ENCODE measurements at places on chromosomes 3 and 15. TPM values are rescaled to one million over a fixed set of nuclear protein-coding genes. Genes with fewer than 3 reads are reported as not detected.

Gene HYAL1
- 0.43 TPM for total RNA-seq

Gene CHRNB4
- 1.4 TPM for total RNA-seq

Gene SERINC4
- total RNA-seq = 0.08 TPM

Gene MOBP
- total RNA-seq = not detected

Gene MCTP2
- total RNA-seq = not detected

Gene ZBBX
- total RNA-seq = not detected

Gene GOLGA8T
- 1.7 TPM for total RNA-seq

Gene ZNF662
- total RNA-seq = not detected

Gene ZNF80
- total RNA-seq = not detected

Gene RNF13
- 37.2 TPM for total RNA-seq

Gene THSD4
- 27.2 TPM for total RNA-seq

Gene ECE2
- not detected for total RNA-seq

Gene PTPRG
- 3.1 TPM for total RNA-seq

Gene GOLGA6L9
- total RNA-seq = 2.6 TPM

Gene ANKRD63
- total RNA-seq = 0.46 TPM

Gene LRRN1
- not detected for total RNA-seq

Gene BFSP2
- not detected for total RNA-seq

Gene NLGN1
- total RNA-seq = not detected

Gene WDR72
- 5.9 TPM for total RNA-seq

Gene CSK
- total RNA-seq = 59.4 TPM

Gene UPK1B
- 14.3 TPM for total RNA-seq

Gene ANKUB1
- not detected for total RNA-seq

Gene POU1F1
- total RNA-seq = not detected

Gene LRTM1
- not detected for total RNA-seq

Gene WDR49
- total RNA-seq = not detected
